Stimulated activated CD4-positive, alpha-beta T cell treated with anti-CD3 and anti-CD28 coated beads, Interleukin-12 subunit alpha, Interleukin-12 subunit beta, amount 100 ng/mL, for 4 hours (primary cell): ENCODE measurements at places on chromosomes 7 and 10.

- no peak for DNase-seq
Observed at GRCh38 chr7:89994483-89994882, 159.8 kb upstream of the STEAP1 start.

DNA sequence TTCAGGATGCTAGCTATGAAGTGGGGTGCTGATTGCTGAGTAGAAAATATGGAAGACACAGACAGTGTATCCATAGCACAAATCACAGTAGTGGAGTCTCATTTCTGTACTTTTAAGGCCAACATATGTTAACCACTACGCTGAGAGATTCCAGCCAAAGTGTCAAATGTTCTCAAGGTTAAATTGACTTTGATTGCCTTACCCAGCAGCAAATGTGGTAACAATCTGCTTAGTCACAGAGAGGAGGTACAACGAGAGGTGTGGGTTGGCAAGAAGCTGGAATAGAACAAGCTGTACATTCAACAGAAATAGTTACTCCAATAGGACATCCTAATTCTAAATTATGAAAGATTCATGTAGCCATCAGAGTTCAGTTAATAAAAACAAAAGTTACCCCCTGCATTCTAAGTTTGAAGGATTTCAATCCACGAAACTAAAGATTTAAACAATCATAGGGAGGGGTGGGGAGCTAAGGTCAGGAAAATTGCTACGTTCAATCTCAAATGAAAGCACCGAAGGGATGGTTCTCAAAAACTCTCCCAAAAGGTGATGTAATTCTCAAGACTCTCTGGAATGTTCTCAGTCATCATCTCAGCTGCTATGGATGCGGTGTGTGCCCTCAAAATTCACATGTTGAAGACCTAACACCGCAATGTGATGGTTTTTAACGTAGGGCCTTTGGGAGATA lies 137.0 kb downstream of the ETV1 start:
- no peak for DNase-seq

DNA sequence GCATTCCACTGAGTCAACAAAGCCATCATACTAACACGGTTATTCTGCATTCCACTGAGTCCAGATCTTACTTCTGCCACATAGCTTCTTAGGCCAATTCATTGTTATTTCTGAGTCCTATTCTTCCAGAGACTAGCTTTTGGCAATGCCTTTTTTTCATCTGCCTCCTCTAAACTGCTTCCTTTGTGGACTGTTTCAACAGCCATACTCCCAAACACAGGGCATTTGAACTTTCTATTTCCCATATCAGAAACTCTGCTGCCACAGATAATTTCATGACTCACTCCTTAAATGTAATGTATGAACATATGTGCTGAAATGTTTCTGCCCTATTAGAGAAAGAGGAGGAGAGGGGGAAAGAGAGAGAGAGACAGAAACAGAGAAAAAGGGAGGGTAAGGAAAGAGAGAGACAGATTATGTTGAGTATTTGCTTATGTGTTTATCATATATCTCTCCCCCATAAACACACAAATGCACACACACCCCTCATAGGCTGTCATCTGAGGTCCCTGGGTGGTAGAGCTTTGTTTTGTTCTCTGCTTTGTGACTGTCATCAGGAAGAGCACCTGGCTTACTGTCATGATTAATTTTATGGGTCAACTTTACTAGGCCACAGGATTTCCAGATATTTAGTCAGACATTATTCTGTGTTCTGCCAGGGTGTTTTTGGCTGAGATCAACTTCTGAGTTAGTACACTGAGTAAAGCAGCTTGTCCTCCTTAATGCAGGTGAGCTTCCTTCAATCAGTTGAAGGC lies 308.0 kb upstream of the KCND2 start:
- DNase-seq: no peak

GRCh38 chr10:3741688-3742461 lies 43.1 kb downstream of the KLF6 start:
- no peak for DNase-seq

DNA sequence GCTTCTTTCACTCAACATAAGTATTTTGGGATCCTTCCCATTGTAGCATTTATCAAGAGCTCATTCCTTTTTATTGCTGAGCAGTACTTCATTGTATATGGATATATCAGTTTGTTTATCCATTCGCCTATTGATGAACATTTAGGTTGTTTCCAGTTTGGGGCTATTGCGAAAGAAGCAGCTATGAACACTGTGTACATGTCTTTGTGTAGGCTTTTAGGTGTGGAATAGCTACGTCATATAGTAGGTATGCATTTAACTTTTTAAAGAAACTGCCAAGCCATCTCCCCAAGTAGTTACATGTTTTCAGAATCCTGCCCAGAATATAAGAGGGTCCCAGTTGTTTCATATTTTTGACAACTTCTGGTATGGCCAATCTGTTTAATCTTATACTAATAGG lies 468.1 kb downstream of the IPMK start:
- DNase-seq: no peak

- no peak for DNase-seq
Observed at GRCh38 chr10:90289037-90289436, 568.8 kb downstream of the HTR7 start.

DNA sequence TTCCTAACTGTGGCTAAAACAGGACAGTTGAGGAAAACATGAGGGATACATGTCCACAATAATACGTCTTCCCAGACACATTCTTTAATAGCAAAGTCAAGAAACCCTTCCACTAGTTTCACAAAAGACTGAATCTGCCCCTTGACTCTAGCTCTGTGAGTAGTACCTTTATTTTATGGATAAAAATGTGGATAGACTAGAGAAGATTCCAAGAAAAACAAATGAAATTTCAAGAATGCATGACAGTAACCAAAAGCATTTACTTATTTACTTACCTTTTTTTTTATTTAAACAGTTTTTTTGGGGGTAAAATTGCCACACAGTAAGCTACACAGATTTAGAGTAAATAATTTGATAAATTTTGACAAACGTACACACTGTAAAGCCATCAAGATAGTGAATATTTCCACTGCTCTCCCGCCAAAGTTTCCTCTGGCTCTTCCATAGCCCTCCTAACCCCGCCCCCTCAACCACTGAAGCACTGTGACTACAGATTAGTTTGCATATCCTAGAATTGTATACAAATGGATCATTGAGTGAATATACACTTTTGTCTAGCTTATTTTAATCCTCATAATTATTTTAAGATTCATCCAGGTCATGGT lies 420.4 kb upstream of the ZMIZ1 start:
- no peak for DNase-seq

- no peak for DNase-seq
Observed at GRCh38 chr7:114212721-114213429, 201.7 kb upstream of the FOXP2 start.

DNA sequence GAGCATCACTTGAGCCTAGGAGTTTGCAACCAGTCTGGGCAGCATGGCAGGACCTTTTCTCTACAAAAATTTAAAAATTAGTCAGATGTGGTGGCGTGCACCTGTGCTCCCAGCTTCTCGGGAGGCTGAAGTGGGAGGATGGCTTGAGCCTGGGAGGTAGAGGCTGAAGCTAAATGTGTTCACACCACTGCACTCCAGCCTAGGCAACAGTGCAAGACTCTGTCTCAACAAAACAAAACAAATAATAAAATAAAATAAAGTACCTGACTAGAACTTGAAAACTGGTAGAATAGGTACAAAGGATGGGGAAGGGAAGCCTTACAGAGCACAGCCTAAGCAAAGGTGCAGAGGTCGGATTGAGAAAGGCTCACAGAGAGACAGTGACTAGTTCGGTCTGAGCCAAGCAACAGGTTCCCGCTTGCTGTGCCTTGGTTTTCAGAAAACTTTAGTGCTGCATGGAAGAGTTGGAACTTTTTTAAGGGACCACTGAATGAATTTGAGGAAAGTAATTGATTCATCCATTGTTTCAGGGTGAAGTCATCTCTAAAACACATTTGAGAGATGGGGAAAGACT lies 100.1 kb upstream of the STK17A start:
- no peak for DNase-seq

DNA sequence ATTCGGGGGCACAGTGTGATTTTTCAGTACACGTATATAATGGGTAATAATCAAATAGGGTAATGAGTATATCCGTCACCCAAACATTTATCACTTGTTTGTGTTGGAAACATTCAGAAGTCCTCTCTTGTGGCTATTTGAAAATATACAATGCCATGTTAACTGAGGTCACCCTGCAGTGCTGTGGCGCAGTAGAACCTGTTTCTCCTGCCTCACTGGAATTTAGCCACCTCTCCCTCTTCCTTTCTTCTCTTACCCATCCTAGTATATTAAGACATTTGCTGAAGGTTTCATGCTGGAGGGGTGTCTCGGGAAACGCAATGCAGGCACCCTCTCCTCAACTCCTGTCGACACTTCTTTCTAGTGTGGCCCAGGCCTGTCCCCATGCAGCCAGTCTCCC lies 425.3 kb upstream of the MKI67 start:
- DNase-seq: no peak

- DNase-seq: no peak
Observed at GRCh38 chr7:27185854-27186667, 1.0 kb upstream of the HOXA11 start.

DNA sequence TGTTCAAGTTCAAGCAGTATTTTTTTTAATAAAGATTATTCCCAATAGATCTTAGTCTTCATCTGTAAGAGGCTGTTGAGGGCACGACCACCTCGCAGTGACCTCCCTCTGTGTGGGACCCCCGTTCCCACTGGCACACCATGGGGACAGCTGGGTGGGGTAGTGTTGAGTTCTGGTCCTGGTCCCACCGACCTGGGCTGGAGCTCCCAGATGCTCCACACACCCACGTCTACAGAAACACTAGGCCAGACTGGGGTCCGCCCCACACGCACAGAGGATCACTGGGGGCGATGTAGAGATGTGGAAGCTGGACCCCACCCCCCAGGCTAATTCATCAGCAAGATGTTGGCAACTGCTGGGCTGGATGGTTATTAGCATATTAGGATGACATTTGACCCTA lies 623.6 kb downstream of the PTPRN2 start:
- DNase-seq: no peak

- no peak for DNase-seq
Observed at GRCh38 chr10:63603709-63604445, 82.7 kb downstream of the REEP3 start.

- DNase-seq: no peak
Observed at GRCh38 chr10:56231436-56231835, 129.6 kb downstream of the ZWINT start.

DNA sequence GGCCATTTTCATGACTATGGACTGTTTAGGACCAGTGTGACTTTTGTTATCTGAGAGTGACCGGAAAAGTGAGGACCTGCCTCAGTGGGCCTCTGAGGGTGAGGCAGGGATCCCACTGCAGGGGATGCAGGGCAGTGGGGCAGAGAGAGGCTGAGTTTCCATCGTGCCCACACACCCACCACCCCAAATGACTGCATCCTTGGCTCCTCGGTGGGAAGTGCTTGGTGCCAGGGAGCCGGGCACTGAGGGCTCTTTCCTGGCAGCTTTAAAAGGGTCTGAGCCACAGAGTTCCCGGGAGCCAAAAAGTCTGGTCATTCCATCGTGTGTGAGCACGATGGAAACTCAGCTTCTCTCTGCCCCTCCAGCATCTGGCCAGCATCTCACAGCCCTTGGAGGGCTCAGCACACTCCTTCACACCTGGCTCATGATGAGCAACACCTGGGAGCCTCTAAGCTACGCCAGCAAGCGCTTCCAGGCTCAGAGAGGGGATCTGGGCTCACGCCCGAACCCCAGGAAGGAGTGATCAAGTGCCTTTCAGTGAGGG lies 59.1 kb downstream of the RAMP3 start:
- DNase-seq: no peak

- DNase-seq: no peak
Observed at GRCh38 chr10:97991871-97992270, 38.5 kb downstream of the CRTAC1 start.

GRCh38 chr10:123136806-123137642 lies 1.3 kb downstream of the HMX3 start:
- DNase-seq: no peak
